ENCODE measurements at places on chromosomes 1 and 21. TPM values are rescaled to one million over a fixed set of nuclear protein-coding genes. Genes with fewer than 3 reads are reported as not detected.

The KCNJ9 gene
- total RNA-seq, result not detected

The NLRP3 gene
- total RNA-seq, result 0.02 TPM

The NBPF3 gene
- total RNA-seq, result 5.9 TPM

The GBP5 gene
- total RNA-seq, result not detected

The KIAA1614 gene
- total RNA-seq, result 1.4 TPM

The OXCT2 gene
- total RNA-seq, result 0.61 TPM

The PCAT6 gene
- 3.5 TPM for total RNA-seq

The KCNJ15 gene
- total RNA-seq, result 0.12 TPM

The YOD1 gene
- 8.4 TPM for total RNA-seq

The HES3 gene
- total RNA-seq, result not detected

The SAMD11 gene
- total RNA-seq, result 21.2 TPM

The RNPC3 gene
- total RNA-seq, result 7.1 TPM

The ZFP69B gene
- 1.1 TPM for total RNA-seq

The CATSPERE gene
- 0.09 TPM for total RNA-seq

The PPT1 gene
- 74.0 TPM for total RNA-seq

The LRRC38 gene
- total RNA-seq, result 0.11 TPM

The ANKRD34A gene
- total RNA-seq, result 0.23 TPM

The FAM110D gene
- total RNA-seq, result 0.03 TPM

The PLCH2 gene
- 0.40 TPM for total RNA-seq

The DTL gene
- total RNA-seq, result 20.4 TPM

The WLS gene
- total RNA-seq, result 19.8 TPM

The MYOG gene
- total RNA-seq, result not detected

The HCN3 gene
- 4.6 TPM for total RNA-seq

The BTBD8 gene
- 0.49 TPM for total RNA-seq
